Kidney capillary endothelial cell (primary cell): ENCODE measurements at places on chromosomes 7 and 10.

GRCh38 chr10:5691786-5692185, 7.1 kb downstream of the TASOR2 start:
- no peak for DNase-seq

DNA sequence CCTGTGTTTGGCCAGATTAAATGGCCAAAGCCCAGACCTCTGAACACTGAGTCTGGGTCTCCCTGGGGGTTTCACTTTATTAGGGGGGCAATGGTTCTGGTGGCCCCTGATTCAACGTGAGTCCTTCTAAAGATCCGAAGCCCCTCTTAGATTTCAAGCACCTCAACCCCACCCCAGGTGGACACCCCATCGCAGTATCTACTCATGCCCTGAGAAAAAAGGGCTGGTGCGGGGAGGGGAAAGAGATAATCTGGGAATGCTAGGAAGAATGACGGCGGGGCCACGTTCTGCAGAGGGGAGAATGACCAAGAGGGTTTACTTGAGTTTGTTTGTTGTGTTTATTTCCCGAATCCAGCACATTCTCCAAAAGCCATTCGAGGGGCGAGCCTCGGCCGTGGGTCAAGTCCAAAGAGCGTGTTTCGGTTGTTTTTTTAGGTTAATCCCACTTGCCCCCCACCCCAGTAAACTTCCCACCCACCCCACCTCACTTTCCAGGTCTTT, 832 bp downstream of the PDLIM1 start:
- DNase-seq, result no peak

DNA sequence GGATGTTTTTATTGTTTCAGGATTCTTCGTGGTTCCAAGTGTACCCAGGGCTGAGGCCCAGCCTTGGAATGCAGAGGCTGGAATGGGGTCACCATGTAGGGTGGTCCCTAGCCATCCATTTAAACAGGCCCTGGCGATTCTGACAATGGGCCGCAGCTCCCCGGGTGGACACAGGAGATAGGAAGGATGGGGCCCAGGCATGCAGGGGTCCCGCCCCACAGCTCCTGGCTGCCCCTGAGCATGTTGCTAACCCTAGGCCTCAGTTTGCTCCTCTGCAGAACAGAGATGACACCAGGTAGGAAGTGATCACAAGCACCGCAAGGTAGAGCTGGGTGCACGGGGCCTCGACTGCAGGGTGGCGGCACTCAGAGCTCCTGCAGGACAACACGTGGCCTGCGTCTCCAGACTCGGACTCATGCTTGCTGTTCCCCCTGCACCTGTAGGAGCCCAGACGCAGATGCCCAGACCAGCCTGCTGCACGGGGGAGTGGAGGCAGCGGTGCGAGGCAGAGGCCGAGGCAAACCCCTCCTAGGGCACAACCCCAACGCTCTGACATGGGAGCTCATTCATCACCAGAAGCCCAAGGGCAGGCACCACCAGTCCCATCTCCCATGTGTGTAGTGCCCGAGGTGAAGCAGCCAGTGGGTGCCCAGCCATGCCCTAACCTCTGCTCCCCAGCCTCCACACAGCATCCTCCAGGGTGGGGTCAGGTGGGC, 25.5 kb downstream of the VIPR2 start:
- DNase-seq, result no peak

- no peak for DNase-seq
Measured at GRCh38 chr10:115706026-115706425, 567.0 kb downstream of the GFRA1 start.

DNA sequence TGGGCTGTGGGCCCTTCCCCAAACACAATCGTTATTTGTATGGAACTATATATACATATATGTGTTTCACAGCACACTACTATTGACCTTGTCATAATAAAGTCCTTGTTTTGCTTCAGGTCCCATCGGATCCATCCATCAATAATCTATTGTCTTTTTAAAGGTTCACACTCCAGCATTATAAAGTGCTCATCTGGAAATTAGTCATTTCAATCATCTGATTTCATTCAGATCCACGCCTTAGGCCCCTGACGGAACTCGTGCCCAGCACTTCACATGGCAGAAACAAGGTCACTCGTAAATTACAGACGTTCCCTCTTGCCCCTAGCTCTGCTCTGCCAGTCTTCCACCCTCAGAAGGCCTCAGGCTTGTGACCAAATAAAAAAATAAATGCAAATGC, 133.1 kb upstream of the PPP2R2D start:
- no peak for DNase-seq

GRCh38 chr7:133358708-133359107, 105.8 kb downstream of the EXOC4 start:
- DNase-seq, result no peak

- DNase-seq, result no peak
Measured at GRCh38 chr7:137296576-137296975, 47.0 kb downstream of the PTN start.

DNA sequence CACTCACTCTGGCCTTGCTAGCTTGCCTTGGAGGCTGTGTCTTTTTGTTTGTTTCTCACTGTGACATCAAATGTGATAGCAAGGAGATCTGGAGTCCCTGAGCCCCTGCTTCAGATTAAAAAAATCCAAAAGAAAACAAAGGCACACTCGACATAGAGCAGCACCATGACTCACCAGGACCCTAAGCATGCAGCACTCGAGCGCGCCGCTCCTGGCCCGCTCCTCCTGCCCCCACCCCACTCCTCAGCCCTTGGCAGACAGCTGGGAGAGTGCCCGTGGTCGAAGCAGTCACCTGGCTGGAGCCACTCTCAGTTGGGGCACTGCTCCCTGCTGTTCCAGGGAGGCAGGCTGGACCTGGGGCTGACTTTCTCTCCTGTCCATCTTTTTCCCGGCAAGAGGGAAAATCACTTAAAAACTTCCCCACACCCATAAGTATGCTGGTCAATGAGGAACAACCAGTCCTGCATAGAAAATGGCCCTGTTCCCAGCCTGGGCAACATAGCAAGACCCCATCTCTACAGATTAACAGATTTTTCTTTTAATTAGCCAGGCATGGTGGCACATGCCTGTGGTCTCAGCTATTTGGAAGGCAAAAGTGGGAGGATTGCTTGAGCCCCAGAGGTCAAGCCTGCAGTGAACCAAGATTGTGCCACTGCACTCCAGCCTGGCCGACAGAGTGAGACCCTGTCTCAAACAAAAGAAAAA, 128.4 kb downstream of the PAXIP1 start:
- DNase-seq, result no peak

- DNase-seq, result no peak
Measured at GRCh38 chr7:145156834-145157233, 321.0 kb upstream of the TPK1 start.

DNA sequence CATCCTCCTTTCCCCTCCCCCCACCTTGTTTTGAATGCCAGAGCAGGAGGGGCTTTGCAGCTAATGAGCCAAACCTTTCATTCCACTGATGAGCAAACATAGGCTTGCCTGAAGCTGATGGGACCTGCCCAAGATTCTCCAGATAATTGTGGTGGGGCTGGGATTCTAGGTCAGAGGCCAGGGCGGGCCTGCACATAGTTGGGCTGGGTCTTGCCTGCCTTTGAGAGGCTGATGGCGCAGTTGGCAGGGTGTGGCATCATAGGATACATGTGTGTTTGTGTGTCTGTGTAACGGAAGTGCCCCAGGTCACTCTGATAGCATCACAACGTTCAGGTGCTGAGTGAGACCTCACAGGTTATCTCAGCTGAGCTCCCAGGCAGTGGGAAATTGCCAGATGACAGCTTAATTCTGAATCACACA, 22.9 kb downstream of the BTBD16 start:
- no peak for DNase-seq

DNA sequence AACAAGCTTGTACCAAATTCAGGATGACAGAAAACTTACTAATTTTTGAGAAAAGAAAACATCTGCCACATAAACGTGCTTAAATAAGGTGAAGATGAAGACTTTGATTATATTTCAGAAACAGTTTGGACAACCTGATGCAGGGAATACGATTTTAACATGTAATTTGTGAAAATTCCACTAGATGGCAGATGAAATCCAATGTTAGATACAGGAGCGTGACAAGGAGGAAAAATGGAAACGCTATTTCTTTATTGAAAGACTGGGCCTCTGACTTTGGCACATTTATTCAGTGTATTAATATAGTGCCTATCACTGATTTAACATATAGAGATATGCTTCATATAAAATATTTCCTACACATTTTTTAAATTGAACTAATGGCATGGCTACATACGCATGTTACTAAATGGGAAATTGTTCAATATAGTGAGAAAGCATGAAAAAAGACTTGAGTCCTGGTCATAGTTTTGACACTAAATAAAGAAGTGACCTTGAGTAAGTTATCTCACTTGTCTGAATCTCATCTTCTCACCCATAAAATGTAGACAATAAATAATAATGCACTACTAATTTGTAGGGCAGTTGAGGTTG, 60.7 kb downstream of the CD36 start:
- peak; percentile 50 for DNase-seq

DNA sequence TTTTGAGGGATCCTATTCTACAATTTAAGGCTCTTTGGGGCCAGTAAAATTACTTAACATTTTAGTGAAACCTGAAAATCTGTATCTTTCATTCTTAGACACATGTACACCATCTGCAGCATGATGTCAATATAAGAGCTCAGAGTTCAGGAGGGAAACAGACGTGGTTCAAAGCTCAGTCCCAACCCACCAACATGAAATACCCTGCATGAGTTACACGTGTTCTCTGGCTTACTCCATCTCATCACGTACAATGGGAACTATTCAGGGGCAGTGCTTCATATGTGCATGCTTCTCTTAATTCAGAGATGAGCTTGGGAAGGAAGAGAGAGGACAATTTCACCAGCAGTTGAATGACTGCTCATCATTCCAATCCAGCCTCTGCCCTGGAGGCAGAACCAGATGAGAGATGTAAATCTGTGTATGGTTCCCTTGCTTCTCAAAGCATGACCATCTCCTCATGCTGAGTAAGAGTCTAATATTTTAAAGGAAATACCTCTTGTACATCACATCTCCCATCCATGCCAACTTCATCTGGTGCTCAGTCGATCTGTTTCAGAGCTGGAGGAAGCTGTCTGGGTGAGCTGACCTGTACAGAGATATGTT, 29.0 kb upstream of the ADAM12 start:
- DNase-seq, result no peak

DNA sequence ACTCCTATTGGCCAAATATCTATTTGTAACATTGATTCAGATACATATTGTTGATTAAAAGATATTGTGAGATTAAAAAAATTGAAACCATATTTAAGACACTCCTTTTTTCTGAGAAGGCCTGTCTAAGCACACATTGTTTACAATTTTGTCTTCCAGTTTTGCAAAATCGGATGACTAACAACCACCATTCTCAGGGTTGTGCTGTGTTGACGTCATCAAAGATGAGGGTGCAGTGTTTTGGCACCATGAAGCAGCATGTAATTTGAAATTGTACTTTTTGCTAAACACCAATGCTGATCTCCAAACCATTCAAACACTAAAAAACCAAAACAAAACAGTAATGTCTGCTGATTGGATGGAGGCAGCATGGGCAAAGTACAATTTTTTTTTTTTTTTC, 7.4 kb downstream of the CREB5 start:
- no peak for DNase-seq

DNA sequence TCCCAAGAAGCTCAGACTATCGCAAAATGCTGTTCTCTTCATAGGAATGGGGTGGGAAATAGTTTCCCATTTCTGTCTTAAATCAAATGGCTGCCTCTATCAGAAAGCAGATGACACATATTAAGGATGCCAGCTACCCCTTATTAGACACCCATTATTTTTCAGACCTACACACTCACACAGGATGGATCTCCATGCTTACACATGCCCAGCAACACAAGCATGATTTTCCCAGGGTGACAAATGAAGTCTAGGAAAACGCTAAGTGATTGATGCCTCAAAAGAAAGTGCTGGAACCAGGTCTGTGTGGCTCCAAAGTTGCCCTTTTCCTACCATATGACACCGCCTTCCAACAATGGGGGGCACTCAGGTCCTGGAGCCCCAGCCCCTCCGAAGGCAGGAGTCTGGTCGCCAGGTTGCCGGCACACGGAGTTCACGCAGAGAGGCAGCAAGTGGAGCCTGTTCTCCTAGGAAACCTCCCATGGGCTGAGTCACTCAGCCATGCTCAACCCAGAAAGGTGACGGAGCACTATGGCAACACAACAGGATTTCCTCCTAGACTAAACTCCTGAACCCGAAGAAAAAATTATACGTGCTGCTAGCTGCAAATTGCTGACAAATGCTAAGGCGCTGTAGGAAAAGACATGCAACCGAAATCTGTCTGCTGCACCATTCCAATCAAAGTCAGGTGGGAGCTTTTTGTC, 19.8 kb downstream of the VOPP1 start:
- DNase-seq, result peak; percentile 96

DNA sequence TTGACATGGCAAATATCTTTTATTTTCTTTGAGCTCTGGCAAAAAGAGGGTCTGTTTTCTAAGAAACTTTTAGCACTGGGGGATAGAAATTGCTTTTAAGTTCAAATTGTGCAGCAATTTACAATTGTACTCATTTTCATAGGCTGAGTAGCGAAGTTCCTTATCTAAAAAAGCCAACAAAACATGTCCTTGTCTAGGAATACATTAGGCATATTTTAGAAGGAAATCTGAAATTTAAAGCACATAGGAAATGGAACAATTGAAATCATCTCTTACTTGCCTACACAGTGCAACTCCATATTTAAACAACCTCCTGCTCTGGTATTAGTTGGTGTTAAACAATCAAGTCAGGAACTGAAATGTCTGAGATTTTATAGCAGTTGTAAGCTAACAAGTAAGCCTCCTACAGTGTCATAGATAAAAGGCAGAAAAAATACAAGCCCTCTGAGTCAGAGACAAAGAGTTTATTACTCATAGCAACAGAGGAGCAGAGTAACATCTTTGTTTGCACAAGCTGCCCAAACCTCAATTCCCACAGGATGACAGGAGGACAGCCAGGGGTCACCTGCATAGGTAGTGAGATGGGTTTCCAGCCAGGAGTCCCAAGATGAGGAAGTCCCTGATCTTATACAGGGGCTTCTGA, 280.2 kb upstream of the HGF start:
- peak; percentile 31 for DNase-seq

DNA sequence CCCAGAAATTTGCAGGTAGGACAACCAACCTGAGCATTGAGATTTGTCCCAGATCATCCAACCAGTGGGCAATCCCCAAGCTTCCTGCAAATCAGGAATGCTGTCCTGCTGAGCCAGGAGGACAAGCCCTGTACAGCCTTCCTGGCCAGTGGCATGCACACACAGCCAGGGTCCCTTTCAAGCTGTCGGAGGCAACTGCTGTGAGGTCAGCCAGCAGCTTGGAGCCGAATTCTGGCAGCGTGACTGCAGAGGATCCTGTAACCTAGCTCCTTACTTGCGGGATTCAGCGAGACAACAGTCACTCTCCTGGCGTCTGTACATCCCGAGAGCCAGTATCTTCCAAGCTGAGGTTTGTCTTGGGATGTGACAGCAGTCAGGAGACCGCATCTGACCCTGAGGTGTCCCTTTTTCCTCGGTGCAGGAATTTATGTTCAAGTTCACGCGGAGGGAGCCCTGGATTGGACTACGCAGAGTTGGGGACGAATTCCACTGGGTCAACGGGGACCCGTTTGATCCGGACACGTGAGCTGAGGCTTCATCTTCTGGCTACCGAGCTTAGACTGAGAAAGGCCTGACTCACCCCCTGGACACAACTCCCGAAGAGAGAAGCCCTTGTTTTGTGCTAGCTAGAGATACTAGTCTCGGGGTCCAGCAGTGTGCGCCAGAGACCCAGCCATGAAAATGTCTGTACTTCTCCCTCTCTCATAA, 18.3 kb downstream of the CLEC2L start:
- DNase-seq, result no peak

- no peak for DNase-seq
Measured at GRCh38 chr10:24303522-24304310, 94.8 kb downstream of the KIAA1217 start.
